ENCODE measurements at places on chromosomes 6 and 20. TPM values are rescaled to one million over a fixed set of nuclear protein-coding genes. Genes with fewer than 3 reads are reported as not detected.

The PDE10A gene
- polyA plus RNA-seq: 1.3 TPM

GRCh38 chr6:152423216-152424103, 213.7 kb downstream of the SYNE1 start:
- H3K4me1 ChIP-seq: no peaks in the 10 kb centered on the region
- no peak overlapping the region for H3K27ac ChIP-seq
- no peak overlapping the region for H3K4me3 ChIP-seq
- H3K27me3 ChIP-seq: no peaks in the 10 kb centered on the region
- no peaks in the 10 kb centered on the region for H3K36me3 ChIP-seq
- DNase-seq: no peak

- DNase-seq: no peak
- no peaks in the 10 kb centered on the region for H3K4me1 ChIP-seq
- H3K27me3 ChIP-seq: no peaks in the 10 kb centered on the region
These were observed 29.6 kb upstream of the TMEM244 start for GRCh38 chr6:129890701-129891100.

GRCh38 chr6:56758553-56758952, 115.9 kb upstream of the DST start:
- H3K4me1 ChIP-seq: peaks cover 15% of the 10 kb centered on the region
- no peak overlapping the region for H3K4me3 ChIP-seq
- H3K36me3 ChIP-seq: no peaks in the 10 kb centered on the region
- no peak overlapping the region for H3K27ac ChIP-seq
- DNase-seq: no peak
- no peaks in the 10 kb centered on the region for H3K27me3 ChIP-seq

The ZSCAN26 gene
- polyA plus RNA-seq: 8.3 TPM

- H3K4me3 ChIP-seq: no peak overlapping the region
- H3K27me3 ChIP-seq: peaks cover 2% of the 10 kb centered on the region
- no peaks in the 10 kb centered on the region for H3K4me1 ChIP-seq
- no peak for DNase-seq
- H3K27ac ChIP-seq: no peak overlapping the region
These were observed 157.9 kb upstream of the MLN start for GRCh38 chr6:33961691-33962090.

The PTCRA gene
- polyA plus RNA-seq: 0.06 TPM

DNA sequence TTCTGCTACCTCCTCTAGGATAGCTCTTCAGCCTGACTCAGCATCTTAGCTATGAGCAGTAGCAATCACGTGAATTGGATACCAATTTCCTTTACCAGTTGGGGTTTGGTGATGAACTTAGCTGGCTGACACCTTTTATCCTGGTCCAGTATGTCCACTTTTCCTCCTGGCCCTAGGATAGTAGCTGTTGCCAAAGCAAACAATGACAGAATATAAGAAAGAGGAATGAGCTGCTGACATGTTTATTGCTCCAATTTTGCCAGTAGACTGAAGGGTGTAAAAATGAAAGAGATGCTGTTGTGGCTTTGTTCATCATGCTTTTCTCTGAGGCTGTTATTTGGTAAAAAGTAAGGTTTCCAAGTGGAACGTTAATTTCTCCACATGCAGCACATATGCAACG, 168.3 kb upstream of the JAG1 start:
- no peaks in the 10 kb centered on the region for H3K36me3 ChIP-seq
- H3K27me3 ChIP-seq: no peaks in the 10 kb centered on the region
- H3K4me3 ChIP-seq: no peak overlapping the region
- no peak for DNase-seq

DNA sequence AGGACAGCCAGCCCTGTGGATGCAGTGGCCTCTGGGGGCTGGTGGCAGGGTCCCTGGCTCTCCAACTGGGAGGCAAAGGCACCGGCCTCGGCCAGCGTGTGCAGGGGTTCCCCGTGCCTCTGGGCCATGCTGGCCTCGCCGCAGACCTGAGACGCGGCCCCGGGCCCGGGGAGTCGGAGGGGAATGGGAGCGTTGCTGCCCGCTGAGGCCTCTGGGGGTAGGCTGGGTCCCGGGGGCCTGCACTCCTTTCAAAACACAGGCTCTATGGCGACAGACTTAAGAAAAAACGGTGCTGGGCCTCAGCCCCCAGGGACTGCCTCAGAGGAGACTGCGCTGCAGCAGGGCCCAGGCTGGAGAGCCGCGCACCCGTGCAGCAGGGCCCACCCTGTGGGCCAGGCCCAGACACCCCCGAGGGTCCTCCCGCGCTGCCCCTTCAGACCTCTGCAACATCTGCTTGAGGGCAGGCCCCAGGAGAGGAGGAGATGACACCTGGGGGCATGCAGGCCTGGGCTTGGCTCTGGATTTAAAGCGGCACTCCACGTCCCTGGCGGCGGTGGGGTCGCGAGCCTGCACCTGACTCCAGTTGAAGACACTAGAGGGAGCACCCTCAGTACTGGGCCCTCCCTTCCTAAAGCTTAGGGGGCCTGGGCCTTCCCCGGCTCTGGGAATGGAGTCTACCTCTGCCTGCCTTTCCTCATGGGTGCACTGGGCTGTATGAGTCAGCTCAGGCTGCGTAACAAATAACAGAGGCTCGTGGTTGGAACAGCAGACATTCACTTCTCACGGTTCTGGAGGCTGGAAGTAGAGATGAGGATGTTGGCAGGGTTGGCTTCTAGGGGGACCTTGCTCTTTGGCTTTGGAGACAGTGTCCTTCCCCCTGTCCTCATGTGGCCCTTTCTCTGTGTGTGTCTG, 117.4 kb upstream of the RPS6KA2 start:
- H3K4me3 ChIP-seq: no peak overlapping the region
- H3K27ac ChIP-seq: no peak overlapping the region
- DNase-seq: no peak

DNA sequence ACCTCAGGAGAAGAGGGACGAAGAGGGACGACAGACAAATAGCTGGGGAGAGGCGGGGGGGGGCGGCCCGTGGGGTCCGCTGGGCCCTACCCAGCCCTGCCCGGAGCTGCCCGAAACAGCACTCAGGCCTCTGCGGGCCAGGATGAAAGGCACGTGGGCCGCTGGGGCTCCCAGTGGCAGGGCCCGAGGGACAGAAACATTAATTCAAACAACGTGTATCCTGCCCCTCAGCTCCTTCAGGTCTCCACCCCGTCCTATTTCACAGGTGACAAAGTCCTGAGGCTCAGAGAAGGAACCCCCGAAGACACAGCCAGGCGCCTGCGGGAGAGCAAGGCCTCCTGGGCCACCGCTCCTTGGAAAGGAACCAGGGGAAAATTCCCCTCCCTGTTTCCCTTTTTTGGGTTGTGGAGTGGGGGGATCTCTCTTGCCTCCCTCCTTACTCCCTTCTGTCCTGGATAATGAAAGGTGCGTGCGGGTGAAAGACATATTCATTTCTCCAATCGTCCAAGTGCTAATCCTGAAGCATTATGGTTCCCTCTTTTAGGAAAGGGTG, 93.3 kb downstream of the RNASET2 start:
- peaks cover 2% of the 10 kb centered on the region for H3K27me3 ChIP-seq
- no peak overlapping the region for H3K27ac ChIP-seq
- peak overlapping the region; percentile 12 for H3K4me3 ChIP-seq
- H3K4me1 ChIP-seq: no peaks in the 10 kb centered on the region
- H3K36me3 ChIP-seq: no peaks in the 10 kb centered on the region
- no peak for DNase-seq

GRCh38 chr20:12371990-12372389, 454.3 kb downstream of the BTBD3 start:
- no peak for DNase-seq
- no peaks in the 10 kb centered on the region for H3K27me3 ChIP-seq
- no peak overlapping the region for H3K27ac ChIP-seq

The NDRG3 gene
- 15.7 TPM for polyA plus RNA-seq

The UBD gene
- 20.0 TPM for polyA plus RNA-seq

GRCh38 chr6:110629153-110629552, 152.7 kb upstream of the SLC22A16 start:
- no peaks in the 10 kb centered on the region for H3K4me1 ChIP-seq
- DNase-seq: peak; percentile 26
- H3K36me3 ChIP-seq: peaks cover 4% of the 10 kb centered on the region
- H3K4me3 ChIP-seq: no peak overlapping the region

DNA sequence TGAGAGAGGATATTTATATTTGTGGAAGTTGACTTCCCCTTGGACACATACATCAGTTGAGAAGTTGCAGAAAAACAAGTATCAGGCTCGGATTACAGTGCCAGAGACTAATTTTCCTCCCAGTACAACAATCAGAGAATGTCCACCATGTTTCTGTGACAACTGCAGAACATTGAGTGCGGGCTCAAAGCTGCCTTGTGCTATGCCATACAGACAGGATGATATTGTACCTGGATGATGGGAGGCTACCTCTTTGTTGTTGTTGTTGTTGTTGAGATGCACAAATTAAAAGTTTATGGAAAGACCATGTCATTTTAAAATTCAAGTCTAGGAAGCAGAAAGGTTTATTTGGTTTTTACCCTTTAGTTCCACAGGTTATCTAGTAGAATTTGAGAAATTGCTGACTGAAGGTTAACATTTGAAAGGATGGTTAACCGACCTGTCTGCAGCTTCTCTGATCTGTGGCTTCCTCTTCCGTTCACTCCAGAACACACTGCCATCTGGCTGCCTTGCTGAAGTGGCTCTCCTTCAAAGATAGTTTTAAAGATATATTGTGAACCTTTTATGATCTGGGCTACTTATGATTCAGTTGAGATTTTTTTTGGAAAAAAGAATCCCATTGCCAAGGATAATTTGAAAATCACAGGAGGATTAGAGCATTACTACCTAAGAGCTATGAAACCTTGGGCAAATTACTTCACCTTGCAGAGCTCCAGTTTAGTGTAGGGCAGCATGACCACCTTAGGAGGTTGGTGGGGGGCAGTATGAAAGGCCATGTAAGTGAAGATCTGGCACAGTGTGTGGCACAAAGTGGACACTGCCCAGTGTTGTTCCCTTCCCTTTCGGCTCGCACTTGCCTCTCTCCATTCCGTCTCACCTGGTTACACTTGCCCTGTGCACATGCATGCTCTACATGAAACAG, 15.9 kb downstream of the TMEM200A start:
- peak; percentile 44 for DNase-seq
- no peak overlapping the region for H3K4me3 ChIP-seq
- H3K27me3 ChIP-seq: no peaks in the 10 kb centered on the region
- no peaks in the 10 kb centered on the region for H3K36me3 ChIP-seq

- H3K36me3 ChIP-seq: no peaks in the 10 kb centered on the region
- no peak overlapping the region for H3K4me3 ChIP-seq
- peak; percentile 5 for DNase-seq
- no peaks in the 10 kb centered on the region for H3K27me3 ChIP-seq
- H3K27ac ChIP-seq: no peak overlapping the region
These were observed 22.8 kb upstream of the CCN6 start for GRCh38 chr6:112030961-112031660.

Measured in small intestine (tissue), 16 donors.